ENCODE measurements at places on chromosomes 12 and 14.

GRCh38 chr12:18313306-18313705, 52.0 kb downstream of the PIK3C2G start:
- DNase-seq = no peak

GRCh38 chr12:61530456-61530855, 729.7 kb upstream of the USP15 start:
- DNase-seq = no peak

GRCh38 chr12:113638460-113638775, 166.7 kb upstream of the LHX5 start:
- DNase-seq = no peak

DNA sequence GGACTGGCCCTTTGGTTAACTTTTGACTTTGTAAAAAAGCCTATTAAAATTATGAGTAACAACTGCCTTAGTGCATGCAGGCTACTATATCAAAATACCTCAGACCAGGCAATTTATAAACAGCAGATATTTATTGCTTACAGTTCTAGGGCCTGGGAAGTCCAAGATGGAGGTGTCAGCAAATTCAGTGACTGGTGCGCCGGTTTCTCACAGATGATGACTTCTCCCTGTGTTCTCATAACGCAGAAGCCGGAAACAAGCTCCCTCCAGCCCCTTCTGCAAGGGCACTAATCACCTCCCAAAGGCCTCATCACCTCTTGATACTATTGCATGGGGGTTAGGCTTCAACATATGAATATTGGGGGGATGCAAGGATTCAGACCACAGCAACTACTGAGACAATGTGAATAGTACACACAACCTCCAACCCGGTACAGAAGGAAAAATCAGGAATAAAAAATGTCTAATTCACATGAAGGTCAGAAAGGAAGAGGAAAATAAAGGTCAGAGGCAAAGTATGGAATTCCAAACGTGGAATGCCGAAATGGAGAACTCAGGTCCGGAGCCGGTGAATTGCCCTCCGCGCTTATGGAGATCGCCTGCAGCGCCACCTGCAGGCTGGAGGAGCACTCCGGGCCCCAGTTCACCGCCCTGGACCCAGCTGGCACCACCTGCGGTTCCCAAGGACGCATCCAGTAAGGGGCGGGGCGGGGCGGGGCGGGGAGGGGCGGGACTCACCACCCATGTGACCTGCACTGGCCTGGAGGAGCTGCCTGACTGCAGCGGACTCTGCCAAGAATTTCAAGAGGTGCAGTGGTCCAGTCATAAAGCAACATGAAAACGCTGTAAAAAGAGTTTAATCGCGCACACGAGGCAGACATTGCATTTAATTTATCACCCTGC, 203.4 kb downstream of the KIF26A start:
- DNase-seq = peak; percentile 62

GRCh38 chr12:96986883-96987523, 79.9 kb downstream of the NEDD1 start:
- DNase-seq = no peak

- no peak for DNase-seq
Measured at GRCh38 chr12:2940564-2940963, 18.6 kb upstream of the TEAD4 start.

DNA sequence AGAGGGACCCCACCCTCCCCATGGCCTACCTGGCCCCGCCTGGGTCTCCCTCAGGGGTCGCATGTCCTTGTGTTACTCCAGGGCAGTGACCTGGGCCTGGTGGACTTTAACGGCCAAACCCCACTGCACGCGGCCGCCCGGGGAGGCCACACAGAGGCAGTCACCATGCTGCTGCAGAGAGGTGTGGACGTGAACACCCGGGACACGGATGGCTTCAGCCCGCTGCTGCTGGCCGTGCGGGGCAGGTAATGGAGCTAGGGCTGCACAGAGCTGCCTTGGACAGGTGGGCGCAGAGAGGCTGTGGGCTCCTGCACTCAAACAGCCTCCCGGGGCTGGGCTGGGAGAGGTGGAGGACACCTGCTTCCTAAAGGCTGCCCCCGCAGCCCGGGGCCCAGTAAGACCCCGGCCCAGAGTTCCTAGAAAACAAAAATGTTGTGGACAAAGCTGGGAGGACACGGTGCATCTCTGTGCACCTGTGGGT, 21.6 kb downstream of the ASPG start:
- DNase-seq = no peak

DNA sequence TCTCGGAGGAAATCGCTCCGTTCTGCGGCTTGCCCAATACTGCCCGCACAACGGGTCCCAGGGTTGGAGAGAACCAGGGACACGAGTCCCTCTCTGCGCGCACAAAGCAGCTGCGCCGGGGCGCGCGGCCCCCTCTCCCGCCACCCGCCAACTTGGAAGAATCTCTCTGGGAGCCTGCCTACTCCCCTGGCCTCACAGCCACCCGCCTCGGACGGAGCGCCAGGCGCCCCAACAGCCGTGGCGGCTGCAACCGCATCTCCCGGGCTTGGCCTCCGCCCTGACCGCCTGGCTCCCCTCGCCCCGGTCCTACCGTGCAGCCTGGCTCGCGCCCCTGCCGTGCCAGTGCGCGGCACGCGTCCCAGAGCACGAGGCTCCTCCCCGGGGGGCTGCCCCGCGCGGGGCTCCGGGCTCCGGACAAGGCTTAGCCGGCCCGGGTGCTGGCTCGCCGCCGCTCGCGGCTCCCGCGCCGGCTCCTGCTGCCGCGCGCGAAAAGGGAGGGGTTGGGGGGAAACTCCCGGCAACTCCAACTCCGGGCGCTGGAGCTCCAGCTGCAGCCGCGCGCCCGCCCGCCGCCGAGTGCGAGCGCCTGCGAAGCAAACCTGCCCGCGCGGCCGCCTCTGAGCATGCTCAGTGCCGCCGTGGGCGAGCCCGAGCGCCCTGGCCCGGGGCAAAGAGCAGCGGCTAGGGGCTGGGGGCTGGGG, at the start of gene STXBP6:
Gene STXBP6, minus strand, starts transcription at position 580 of the 701 bp plus-strand sequence. CDS start 75,329 bp downstream, outside the sequence.
- DNase-seq = peak; percentile 87

GRCh38 chr14:25050269-25051150, 563 bp upstream of the STXBP6 start:
- peak; percentile 32 for DNase-seq

GRCh38 chr14:67429510-67430205, 17.7 kb upstream of the PLEK2 start:
- no peak for DNase-seq

DNA sequence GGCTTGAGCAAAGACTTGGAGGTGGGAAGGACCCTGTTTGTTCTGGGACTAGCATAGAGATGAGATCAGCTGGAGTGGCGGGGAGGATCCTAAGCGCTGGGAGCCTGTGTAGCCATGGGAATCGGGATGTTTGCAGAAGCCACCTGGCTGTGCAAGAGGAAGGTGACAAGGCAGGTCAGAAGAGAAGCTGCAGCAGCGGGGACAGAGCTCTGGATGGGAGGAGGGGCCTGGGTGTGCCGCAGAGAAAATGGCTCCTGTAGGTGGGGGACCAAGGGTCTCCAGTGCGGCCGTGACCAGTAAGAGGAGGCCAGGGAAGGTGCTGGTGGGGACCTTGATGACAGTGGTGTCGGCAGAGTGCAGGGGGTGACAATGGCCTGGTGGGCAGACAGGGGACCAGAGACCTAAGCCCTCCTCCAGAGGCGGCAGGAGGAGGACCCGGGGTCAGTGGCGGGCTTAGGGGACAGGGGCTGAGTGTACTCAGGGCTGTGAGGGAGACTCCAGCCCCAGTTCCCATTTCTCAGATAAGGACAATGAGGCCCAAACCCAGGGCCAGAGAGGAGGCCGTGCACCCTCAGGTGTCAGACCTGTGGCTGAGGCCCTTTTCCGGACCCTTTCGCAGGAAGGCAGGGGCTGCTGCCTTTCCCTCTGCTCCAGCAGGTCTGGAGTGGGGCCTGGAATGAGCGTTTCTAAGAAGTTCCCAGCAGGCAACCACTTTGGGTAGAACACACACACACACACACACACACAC, 206.6 kb upstream of the RTL1 start:
- peak; percentile 5 for DNase-seq

DNA sequence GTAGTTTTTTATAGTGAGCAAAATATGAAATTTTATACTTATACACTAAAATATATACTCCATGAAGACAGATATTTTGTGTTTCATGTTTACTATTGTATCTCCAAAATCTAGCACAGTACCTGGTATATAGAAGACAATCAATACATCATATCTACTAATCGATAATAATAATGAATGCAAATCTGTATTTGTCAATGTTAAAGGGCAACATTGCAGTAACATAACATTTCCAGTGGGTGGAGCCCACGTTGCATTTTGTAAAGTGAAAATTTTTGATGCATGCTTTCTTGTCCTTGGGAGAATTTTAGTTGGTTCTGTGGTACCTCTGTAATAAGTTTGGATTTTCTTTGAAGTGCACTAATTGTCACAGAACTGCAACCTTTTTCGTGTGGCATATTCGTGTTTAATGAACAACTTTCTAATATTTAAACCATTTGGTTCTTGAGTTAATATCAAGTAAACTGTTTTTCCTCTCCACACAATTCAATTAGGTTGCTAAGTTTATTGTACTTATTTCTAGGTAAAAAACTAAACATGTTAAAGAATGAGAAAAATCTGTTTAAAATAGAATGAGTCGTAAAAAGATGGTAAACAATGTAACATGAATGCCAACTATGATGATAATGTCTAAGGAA, 47.4 kb downstream of the AVPR1A start:
- DNase-seq = no peak

DNA sequence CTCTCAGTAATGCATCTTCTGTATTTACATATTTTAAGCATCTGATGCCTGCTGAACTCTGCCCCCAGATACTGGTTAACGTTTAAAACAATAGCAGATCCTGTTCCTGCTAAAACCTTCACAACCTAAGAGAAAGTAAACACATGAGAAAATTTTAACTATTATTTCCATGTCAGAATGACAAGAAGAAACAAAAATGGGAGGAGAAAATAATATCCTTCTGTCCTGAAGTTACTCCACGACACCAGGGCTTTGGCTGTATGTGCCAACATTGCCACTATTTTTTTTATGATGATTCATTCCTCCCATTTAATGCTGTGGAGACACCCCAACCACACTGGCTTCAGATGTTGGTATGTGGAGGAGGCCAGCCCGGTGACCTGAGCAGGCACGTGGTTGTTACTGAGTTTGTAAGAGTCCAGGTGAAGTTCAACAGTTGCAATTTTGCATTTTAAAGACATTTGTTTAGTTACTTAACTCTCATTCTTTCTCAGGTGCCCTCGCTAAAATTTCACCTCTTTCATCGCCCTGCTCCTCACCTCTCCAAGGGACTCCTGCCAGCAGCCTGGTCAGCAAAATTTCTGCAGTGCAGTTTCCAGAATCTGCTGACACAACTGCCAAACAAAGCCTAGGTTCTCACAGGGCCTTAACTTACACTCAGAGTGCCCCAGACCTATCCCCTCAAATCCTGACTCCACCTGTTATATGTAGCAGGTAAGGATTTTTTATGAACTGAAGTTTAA, 65.5 kb upstream of the SLCO1C1 start:
- DNase-seq = no peak
